B cell (primary cell): ENCODE measurements at places on chromosomes 11 and 22.

DNA sequence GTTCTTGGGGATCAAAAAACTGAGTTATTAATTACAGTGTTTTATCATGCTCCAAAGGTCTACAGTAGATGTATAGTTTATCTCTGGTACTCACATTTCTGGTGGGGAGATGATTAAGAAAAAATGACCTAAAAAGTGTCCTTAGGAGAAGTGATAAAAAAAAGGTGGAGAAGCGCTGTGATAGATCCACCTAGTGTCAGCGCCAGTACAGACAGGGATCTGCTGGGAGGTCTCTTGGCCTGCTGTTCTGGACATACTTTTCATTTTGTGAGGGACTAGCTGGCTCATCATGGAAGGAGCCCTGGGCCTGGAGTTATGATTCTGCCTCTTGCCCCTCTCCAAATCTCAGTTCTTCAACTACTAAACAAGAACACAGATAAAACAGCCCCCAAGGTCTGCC is 2.9 kb downstream of the ELF5 start:
- DNase-seq = no peak

GRCh38 chr11:114876234-114876633 is 197.9 kb downstream of the NXPE2 start:
- DNase-seq = no peak

DNA sequence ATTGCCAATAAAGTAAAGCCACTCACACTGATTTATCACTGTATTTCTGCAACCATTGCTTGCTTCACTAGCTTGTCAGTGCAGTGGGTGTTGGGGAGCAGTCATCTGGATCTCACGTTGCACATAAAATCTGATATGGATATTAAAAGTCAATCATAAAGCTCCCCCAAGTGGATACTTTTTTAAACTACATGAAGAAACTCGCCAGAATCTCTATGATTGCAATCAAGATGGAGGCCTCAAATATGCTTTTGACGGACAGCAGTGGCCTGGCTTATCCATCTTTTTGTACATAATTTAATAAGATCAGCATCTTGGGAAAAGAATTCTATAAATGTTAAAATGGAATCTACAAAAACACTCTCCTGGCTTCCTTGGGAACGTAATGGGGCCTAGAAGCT is 137.7 kb downstream of the WT1 start:
- DNase-seq = no peak

- no peak for DNase-seq
These were observed 199.2 kb upstream of the C11orf87 start for GRCh38 chr11:109222761-109223160.

DNA sequence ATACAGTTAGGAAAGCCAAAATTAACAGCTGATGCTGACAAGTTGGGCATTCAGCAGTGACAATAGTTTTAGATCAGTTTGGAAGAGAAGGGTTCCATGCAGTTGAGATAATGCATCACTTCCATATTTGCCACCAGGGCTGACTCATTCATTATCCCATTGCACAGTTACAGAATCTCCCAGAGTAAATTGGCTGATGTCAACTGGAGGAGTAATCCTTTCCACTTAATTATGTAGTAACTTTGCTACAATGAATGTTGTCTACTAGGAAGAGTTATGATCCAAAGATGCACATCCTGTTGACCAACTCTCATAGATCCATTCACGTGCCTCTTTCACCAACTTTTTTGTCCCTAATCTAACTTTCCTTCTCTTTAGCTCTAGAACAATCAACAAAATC is 123.3 kb upstream of the LUZP2 start:
- no peak for DNase-seq
